Activated effector memory CD4-positive, alpha-beta T cell treated with Interleukin-2 at 50 U/mL for 16 hours (primary cell): ENCODE measurements at places on chromosomes 7 and 10.

GRCh38 chr10:79189853-79190435 is 121.2 kb downstream of the ZMIZ1 start:
- DNase-seq, result no peak

GRCh38 chr7:141416650-141417270 is 134.4 kb upstream of the AGK start:
- DNase-seq, result no peak

DNA sequence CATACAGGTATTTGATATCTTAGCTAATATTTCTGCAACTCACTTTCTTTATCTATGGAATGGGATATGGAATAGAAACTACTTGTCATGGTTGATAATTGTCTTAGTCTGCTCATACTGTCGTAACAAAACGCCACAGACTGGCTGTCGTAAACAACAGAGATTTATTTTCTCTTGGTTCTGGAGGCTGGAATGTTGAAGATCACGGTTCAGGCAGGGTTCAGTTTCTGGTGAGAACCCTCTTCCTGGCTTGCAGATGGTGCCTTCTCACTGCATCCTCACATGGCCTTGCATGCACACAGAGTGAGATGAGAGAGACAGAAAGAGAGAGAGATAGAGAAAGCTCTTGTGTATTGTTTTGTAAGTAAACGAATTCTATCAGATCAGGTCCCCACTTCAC is 332.7 kb upstream of the MAGI2 start:
- DNase-seq, result no peak

- no peak for DNase-seq
Measured at GRCh38 chr10:44209811-44210210, 175.1 kb downstream of the CXCL12 start.

DNA sequence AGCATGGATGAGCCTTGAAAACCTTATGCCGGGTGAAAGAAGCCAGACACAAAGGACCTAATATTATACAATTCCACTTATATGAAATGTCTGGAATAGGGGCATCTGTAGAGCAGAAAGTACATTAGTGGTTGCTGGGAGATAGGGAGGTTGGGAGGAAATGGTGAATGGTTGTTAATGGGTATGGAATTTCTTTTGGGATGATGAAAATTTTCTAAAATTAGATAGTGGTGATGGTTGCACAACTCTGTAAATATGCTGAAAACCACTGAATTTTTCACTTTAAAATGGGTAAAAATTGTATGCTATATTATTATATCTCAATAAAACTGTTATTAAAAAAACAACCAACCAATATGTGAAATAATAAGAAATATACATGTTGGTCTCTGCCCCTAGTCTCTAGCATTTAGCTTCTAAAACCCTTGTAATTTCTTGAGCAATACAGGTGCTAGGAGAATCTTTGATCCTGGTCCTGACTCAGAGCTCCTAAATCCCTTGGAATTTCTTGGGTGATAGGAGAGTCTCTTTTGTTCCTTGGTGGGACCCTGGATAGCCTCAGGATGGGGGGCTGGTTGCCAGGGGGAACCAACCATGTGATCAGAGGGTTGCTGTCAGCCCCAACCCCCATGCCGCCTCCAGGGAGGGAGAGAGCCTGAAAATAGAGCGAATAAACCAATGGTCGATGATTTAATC is 64.0 kb downstream of the TACR2 start:
- no peak for DNase-seq

DNA sequence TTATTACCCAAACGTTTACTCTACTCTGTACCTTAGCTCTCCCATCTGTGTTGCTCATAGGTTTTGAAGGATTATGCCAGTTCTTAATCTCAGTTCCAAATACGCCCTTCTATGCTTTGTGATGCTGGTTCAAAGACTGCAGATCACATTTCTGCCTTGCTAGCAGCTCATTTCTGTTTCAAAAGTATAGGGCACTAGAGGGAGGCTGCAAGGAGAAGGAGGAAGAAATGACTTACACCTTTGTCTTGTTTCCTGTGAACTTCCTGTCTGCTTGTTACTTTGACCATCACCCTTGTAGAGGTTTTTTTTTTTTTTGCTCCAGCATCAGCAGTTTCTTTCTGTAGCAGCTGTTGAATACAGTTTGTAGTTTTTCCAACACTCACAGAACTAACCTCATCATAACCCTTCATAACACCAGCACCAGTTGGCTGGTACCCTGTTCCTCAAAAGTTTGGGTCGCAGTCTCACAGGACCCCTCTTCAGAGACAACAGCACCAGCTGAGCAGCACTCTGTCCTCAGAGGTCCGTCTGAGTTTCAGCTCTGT is 16.5 kb downstream of the SLK start:
- DNase-seq, result no peak

DNA sequence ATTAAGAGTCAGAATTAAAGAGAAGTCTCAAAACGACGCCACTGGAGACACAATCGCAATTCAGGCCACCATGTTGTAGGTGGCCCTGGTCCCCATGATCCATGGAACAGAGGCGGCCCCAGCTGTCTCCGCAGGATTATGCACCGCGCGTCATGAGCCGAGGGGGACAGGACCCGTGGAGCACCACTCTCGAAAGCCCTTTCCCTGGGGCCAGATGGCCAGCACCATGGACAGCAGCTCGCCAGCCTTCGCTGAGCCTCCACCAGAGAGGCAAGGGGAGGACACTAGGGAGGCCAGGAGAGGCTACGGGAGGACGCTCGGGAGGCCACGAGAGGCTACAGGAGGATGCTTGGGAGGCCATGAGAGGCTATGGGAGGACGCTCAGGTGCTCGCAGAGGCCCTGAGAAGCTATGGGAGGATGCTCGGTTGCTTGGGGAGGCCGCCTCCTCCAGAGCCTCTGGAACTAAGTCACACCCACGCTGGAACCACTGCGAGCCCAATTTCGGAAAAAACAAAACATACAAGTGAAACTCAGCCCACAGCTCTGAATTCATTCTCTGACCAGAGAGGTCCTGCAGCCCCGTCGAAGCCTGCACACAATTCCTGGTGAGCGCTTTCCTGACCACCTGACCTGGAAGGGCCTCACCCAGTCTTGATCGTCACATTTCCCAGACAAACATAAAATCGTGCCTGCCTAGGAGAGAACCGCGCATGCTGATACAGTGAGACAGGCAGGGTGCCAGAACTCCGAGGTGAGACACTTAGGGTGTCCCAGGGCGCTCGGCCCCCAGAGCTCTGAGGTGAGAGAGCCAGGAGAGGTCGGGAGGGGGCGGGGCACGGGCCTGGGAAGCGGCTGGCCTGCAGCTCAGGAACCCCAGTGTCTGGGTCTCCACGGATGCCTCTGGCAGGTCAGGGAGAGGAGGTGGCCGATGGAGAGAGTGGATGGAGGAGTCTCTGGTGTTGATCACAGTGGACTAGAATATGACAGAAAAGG is 224.4 kb downstream of the PTPRN2 start:
- no peak for DNase-seq

- no peak for DNase-seq
Measured at GRCh38 chr10:6145166-6145987, 56.5 kb downstream of the RBM17 start.

GRCh38 chr7:118369987-118370386 is 145.5 kb downstream of the ANKRD7 start:
- no peak for DNase-seq

DNA sequence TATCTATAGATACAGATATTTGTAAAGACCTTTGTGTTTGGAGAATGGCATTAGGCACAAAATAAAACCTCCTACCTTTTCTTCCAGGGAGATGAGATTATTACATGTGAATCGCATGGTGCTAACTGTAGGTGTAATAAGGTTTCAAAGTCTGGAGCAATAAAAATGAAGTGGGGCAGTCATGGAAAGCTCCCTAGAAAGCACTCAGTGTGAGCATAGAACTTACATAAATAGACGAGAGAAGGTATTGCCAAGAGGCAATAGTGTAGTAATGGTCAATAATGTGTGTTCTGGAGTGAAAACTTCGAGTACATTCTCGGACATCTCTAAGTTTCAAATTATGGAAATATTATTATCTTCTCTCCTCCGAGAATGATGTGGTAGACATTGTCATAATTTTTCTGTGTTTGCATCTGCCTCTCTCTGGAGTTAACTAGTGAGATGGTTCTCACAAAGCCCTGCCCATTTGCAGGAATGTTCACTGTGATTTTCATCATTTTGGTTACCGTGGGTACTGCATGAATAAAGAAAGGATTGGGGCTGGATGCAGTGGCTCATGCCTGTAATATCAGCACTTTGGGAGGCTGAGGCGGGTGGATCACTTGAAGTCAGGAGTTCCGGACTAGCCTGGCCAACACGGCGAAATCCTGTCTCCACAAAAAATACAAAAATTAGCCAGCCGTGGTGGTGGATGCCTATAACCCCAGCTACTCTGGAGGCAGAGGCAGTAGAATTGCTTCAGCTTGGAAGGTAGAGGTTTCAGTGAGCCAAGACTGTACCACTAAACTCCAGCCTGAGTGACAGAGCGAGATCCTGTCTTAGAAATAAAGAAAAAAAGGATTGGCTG is 10.6 kb downstream of the VIM start:
- DNase-seq, result no peak

GRCh38 chr10:24674892-24675632 is 48.6 kb downstream of the ARHGAP21 start:
- DNase-seq, result no peak

- no peak for DNase-seq
Measured at GRCh38 chr10:110349831-110350230, 45.1 kb upstream of the SMNDC1 start.

GRCh38 chr10:5559642-5560141 is 34.9 kb downstream of the CALML3 start:
- DNase-seq, result no peak

DNA sequence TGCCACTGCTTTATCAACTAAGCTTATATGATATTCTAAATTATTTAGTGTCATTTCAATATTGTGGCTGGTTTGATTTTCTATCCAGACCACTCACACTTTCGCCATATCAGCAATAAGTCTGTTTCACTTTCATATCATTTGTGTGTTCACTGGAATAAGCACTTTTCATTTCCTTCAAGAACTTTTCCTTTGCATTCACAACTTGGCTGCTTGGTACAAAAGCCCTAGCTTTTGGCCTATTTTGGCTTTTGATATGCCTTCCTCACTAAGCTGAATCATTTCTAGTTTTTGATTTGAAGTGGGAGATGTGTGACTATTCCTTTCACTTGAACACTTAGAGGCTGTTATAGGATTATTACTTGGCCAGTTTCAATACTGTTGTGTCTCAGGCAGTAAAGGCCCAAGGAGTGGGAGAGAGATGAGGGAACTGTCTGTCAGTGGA is 120.9 kb upstream of the NAMPT start:
- no peak for DNase-seq

GRCh38 chr7:6631605-6632004 is 5.5 kb upstream of the ZNF316 start:
- no peak for DNase-seq

- peak; percentile 35 for DNase-seq
Measured at GRCh38 chr10:103845972-103846371, 9.4 kb downstream of the SH3PXD2A start.

- DNase-seq, result no peak
Measured at GRCh38 chr7:55629051-55629677, 56.9 kb upstream of the VOPP1 start.

- no peak for DNase-seq
Measured at GRCh38 chr7:94160719-94161435, 156.7 kb upstream of the BET1 start.
